Activated CD4-positive, alpha-beta T cell treated with anti-CD3 and anti-CD28 coated beads for 24 hours (primary cell): ENCODE measurements at places on chromosomes 6 and 20.

DNA sequence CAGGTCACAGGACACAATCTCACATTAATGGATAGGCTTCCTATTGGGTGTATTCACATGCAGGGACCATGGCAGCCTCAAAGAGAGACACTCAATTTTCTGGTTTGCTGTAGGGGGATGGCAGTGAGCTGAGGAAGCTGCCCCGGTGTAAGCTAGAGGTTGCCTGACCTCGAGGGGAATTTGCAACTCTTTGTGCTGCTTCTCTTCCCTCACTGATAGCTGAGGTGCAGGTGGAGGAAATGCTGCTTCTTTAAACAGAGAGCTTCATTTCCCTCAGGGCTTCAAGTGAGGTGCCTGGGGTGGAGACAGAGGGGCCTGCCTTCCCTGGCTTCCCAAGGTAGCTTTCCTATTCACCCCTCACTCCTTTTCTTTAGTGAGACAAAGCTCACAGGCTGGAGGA lies 151.9 kb downstream of the CD83 start:
- DNase-seq = no peak

GRCh38 chr6:35173427-35174087 lies 32.4 kb upstream of the TCP11 start:
- no peak for DNase-seq

GRCh38 chr20:17470521-17470920 lies 60.7 kb downstream of the BFSP1 start:
- DNase-seq = no peak

GRCh38 chr6:34947561-34947960 lies 58.5 kb downstream of the ANKS1A start:
- no peak for DNase-seq

GRCh38 chr6:103062136-103062535 lies 1668.6 kb downstream of the GRIK2 start:
- DNase-seq = no peak
